ENCODE measurements at places on chromosomes 3 and 15. TPM values are rescaled to one million over a fixed set of nuclear protein-coding genes. Genes with fewer than 3 reads are reported as not detected.

DNA sequence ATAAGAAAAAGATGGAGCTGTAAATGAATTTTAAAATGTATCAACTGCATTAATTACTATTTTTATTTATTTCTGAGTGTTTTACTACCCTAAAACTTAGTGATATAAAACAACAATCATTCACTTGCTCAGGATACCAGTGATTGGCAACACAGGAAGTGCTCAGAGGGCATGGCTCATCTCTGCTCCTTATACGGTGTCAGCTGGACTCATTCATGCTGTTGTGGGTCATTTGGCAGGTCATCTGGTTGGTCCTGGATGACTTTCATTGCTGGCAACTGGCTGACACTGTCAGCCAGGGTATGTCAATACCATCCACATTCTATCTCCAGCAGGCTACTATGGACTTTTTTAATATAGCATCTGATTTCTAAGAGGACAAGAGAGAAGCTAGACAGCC, 689.6 kb upstream of the NECTIN3 start:
- no peaks in the 10 kb centered on the region for H3K4me1 ChIP-seq
- H3K36me3 ChIP-seq = no peaks in the 10 kb centered on the region
- no peak for DNase-seq
- no peak overlapping the region for H3K27ac ChIP-seq

- H3K4me3 ChIP-seq = no peak overlapping the region
- H3K27me3 ChIP-seq = no peaks in the 10 kb centered on the region
- H3K27ac ChIP-seq = no peak overlapping the region
Measured at GRCh38 chr3:9746330-9746729, 3.4 kb upstream of the OGG1 start.

DNA sequence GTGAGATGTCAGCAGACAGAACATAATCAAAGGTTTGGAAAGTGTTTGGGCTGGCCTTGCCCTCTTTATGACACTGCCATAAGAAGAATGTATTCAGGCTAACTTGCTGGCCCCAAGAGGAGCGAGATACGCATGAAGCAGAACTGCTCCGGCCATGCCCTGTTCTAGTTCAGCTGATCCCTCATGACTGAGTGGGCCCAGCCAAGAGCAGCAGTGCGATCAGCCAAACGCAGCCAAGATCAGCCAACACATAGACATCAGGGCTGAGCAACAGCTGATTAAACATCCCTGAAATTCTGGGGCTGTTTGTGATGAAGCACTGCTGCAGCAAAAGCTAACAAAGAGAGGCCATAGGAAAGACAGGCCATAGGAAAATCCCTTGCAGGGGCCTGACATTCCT, 24.1 kb downstream of the POMGNT2 start:
- no peak for DNase-seq
- no peaks in the 10 kb centered on the region for H3K27me3 ChIP-seq
- H3K4me1 ChIP-seq = peaks cover 3% of the 10 kb centered on the region
- peaks cover 56% of the 10 kb centered on the region for H3K36me3 ChIP-seq

- DNase-seq = peak; percentile 16
- H3K4me1 ChIP-seq = peaks cover 12% of the 10 kb centered on the region
- H3K4me3 ChIP-seq = no peak overlapping the region
- H3K36me3 ChIP-seq = peaks cover 2% of the 10 kb centered on the region
Measured at GRCh38 chr3:13021141-13022114, 51.8 kb downstream of the IQSEC1 start.

GRCh38 chr3:138186221-138186620, 880 bp upstream of the ARMC8 start:
- H3K4me3 ChIP-seq = peak overlapping the region; percentile 96
- H3K27me3 ChIP-seq = peaks cover 19% of the 10 kb centered on the region
- DNase-seq = no peak
- peak overlapping the region; percentile 66 for H3K27ac ChIP-seq
- peaks cover 30% of the 10 kb centered on the region for H3K4me1 ChIP-seq

- H3K36me3 ChIP-seq = peaks cover 7% of the 10 kb centered on the region
- H3K4me3 ChIP-seq = peak overlapping the region; percentile 72
- no peak for DNase-seq
Measured at GRCh38 chr15:90035095-90035839, 34.1 kb downstream of the ZNF710 start.

DNA sequence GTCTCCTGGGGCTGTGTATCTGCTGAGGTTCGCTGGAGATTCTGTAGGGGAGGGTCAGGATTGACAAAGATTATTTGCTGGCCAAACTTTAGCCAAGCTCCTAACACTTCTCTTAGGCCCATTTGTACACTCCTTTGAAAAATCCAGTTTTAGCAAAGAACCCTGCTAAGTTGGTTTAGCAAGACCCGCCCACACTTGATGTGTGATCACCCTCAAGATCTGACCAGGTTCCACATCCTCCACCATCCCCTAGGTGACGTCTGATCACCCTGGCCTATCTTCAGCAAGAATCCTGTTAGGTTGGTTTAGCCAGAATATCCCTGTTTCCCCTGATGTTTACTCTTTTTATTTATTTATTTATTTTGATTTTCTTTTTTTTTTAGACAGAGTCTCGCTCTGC, 14.8 kb upstream of the SLC35G2 start:
- H3K4me1 ChIP-seq = peaks cover 4% of the 10 kb centered on the region
- no peak for DNase-seq
- peaks cover 9% of the 10 kb centered on the region for H3K27me3 ChIP-seq
- H3K27ac ChIP-seq = no peak overlapping the region
- no peak overlapping the region for H3K4me3 ChIP-seq

DNA sequence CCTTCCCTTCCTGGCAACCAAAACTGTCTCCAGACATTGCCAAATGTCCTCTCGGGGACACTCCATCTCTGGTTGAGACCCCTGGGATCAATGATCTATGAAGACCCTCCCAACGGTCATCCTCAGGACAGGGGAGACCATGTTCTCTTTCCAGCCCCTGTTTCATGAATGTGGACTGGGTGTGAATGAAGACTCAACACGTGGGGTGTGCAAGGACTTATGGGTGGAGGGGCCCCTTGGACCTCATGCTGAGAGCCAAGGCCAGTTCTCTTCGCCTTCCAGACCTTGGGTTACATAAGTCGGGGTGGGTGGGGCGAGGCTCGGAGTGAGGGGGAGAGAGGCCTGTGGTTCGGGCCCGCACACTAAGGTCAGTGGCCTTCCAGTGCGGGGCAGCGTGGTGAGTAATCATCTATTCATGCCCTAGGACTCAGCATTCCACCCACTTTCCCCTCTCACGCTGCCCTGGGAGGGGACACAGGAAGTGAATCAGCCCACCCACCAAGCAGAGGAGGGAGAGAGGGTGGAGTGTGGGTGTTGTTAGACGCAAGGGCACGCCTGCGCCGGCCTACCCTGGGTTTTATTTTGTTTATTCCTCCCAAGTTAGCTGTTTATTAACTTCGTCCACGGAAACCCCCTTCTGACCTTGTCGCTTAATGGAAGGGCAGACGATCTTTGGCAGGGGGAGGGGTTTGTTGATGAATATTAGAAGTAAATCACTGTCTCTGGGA, 6.7 kb downstream of the PAQR5 start:
- no peaks in the 10 kb centered on the region for H3K36me3 ChIP-seq
- DNase-seq = no peak
- H3K27me3 ChIP-seq = peaks cover 18% of the 10 kb centered on the region
- H3K4me1 ChIP-seq = no peaks in the 10 kb centered on the region

DNA sequence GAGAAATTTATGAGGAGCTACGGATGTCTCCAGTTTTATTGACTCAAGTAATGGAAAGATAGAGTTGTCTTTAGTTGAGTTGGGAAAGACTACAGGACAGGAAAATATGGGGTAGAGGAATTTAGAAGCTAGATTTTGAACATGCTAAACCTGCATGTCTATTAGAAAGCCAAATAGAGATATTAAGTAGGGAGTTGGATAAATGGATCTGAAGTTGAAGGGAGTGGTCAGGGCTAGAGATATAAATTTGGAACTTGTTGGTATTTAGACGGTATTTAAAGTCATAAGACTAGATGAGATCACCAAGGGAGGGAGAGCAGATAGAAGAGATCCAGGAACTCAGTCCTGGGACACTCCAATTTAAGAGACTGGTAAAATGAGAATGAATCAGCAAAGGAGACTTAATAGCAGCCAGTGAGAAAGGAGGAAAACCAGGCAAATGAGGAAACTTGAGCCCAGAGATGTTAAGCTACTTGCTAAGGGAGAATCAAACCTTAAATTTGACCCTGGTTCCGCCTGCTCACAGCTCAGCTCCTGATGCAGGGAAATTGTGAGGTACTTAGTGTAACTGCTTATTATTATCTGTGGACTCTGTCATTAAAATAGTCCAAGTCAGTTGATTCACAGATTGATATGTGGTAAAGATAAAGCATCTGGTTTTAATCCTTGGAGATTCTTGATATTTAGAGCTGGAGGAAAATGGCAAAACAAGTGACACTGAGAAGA, 35.8 kb downstream of the ABI3BP start:
- no peaks in the 10 kb centered on the region for H3K27me3 ChIP-seq
- no peak overlapping the region for H3K27ac ChIP-seq
- no peak overlapping the region for H3K4me3 ChIP-seq
- no peak for DNase-seq

- no peak overlapping the region for H3K4me3 ChIP-seq
- H3K36me3 ChIP-seq = no peaks in the 10 kb centered on the region
- peaks cover 11% of the 10 kb centered on the region for H3K27me3 ChIP-seq
Measured at GRCh38 chr15:61171209-61171608, 57.9 kb downstream of the RORA start.

- DNase-seq = no peak
- H3K27me3 ChIP-seq = no peaks in the 10 kb centered on the region
- peak overlapping the region; percentile 76 for H3K4me3 ChIP-seq
- H3K4me1 ChIP-seq = peaks cover 92% of the 10 kb centered on the region
- peaks cover 66% of the 10 kb centered on the region for H3K36me3 ChIP-seq
Measured at GRCh38 chr3:45946875-45947274, 3.6 kb downstream of the CXCR6 start.

- H3K36me3 ChIP-seq = peaks cover 5% of the 10 kb centered on the region
- peaks cover 5% of the 10 kb centered on the region for H3K4me1 ChIP-seq
- no peak overlapping the region for H3K4me3 ChIP-seq
- DNase-seq = no peak
Measured at GRCh38 chr3:128149650-128150049, 3.6 kb upstream of the EEFSEC start.

- no peak overlapping the region for H3K27ac ChIP-seq
- H3K4me1 ChIP-seq = no peaks in the 10 kb centered on the region
- H3K36me3 ChIP-seq = no peaks in the 10 kb centered on the region
- no peak for DNase-seq
- H3K4me3 ChIP-seq = no peak overlapping the region
- H3K27me3 ChIP-seq = no peaks in the 10 kb centered on the region
Measured at GRCh38 chr3:84275532-84275931, 683.3 kb upstream of the CADM2 start.

DNA sequence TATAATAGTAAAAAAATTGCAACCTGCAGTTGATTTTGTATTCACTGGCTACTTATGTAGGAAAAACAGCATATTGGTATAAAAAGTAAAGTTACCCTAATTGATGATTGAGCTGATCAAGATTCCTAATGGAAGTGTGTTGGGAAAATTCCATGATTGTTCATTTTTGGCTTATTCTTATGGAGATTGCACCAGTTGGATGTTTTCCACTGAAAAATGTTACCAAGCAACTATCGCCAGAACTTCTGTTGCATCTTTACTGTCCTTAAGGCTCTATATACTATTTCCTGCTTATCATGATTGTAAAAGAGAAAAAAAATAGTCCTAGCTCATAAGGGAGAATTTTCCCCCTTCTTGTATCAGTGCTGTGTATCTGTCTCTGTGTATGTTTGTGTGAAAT, 48.6 kb downstream of the SLC25A26 start:
- H3K36me3 ChIP-seq = peaks cover 5% of the 10 kb centered on the region
- H3K4me3 ChIP-seq = no peak overlapping the region
- DNase-seq = no peak

GRCh38 chr15:71329497-71330260, 214.4 kb downstream of the THSD4 start:
- H3K27me3 ChIP-seq = peaks cover 2% of the 10 kb centered on the region
- H3K27ac ChIP-seq = no peak overlapping the region

DNA sequence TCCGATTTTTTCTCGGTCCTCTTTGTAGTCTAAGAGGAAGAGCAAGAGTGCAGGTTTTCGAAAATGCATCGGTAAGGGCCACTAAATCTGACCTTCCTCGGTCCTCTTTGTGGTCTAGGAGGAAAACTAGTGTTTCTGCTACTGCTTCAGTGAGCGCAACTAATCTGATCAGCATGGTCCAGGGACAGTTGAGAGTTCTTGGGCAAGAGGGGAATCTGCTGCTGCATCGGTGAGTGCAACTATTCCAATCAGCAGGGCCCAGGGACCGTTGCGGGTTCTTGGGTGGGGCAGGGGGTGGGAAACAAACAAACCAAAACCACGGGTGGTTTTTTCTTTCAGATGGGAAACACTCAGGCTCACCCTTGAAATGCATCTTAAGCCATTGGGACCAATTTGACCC, 10.5 kb upstream of the OSBPL11 start:
- H3K27me3 ChIP-seq = peaks cover 8% of the 10 kb centered on the region
- H3K4me1 ChIP-seq = no peaks in the 10 kb centered on the region
- no peak overlapping the region for H3K27ac ChIP-seq
- DNase-seq = no peak
- no peak overlapping the region for H3K4me3 ChIP-seq

GRCh38 chr3:194082743-194083636, 53.0 kb upstream of the HES1 start:
- DNase-seq = no peak
- H3K27me3 ChIP-seq = peaks cover 33% of the 10 kb centered on the region
- H3K36me3 ChIP-seq = no peaks in the 10 kb centered on the region
- no peak overlapping the region for H3K27ac ChIP-seq
- H3K4me3 ChIP-seq = no peak overlapping the region

DNA sequence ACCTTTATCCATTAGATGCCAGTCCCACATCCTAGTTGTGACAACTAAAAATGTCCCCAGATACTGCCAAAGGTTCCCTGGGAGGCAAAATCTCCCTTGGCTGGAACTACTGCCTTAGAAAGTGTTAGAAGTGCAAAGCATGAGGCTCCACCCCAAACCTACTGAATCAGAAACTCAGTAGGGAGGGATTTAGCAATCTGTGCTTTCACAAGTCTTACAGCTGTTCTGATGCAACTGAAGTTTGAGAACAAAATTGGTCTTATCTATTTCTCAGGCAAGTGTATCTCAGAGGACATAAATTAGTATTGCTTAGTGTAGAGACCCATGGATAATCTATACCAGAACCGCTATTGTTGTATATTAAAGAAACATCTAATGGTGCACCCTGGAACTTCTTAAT, 70.2 kb downstream of the CLDN1 start:
- peaks cover 3% of the 10 kb centered on the region for H3K27me3 ChIP-seq
- no peak for DNase-seq
- no peak overlapping the region for H3K27ac ChIP-seq
- no peak overlapping the region for H3K4me3 ChIP-seq

DNA sequence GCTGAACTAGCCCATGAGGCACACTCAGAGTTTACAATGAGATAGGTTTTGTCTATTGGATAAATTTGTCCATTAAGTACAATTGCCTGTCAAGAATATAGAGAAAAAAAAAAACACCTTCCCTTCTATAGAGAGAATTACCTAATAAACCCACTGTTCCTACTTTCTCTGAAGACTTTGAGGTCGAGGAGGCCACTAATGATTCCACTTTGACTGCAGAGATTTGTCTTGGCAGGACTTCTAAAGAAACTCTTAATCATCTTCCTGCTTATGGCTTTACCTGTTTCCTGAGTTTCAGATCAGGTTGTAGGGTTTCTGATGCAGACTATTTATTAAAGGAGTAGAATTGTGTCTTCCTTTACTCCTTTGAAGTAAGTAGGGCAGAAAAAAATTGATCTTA, 342.4 kb upstream of the KCNMB2 start:
- H3K27ac ChIP-seq = no peak overlapping the region
- no peak for DNase-seq
- H3K27me3 ChIP-seq = no peaks in the 10 kb centered on the region
- no peaks in the 10 kb centered on the region for H3K36me3 ChIP-seq

The GOLGA8N gene
- 41.0 TPM for total RNA-seq

The FBXO40 gene
- not detected for total RNA-seq

The SCN11A gene
- 0.11 TPM for total RNA-seq

The NPAP1 gene
- total RNA-seq = not detected

The GUCA1C gene
- total RNA-seq = not detected

The ACTC1 gene
- not detected for total RNA-seq

The C3orf52 gene
- total RNA-seq = 2.1 TPM

Measured in activated naive CD8-positive, alpha-beta T cell treated with anti-CD3 and anti-CD28 coated beads, Interleukin-2, amount 10 ng/mL, durations not matched to agents 7 days and 5 days (primary cell).